OCI-LY7 (cell line): ENCODE measurements at places on chromosomes 5 and 9.

DNA sequence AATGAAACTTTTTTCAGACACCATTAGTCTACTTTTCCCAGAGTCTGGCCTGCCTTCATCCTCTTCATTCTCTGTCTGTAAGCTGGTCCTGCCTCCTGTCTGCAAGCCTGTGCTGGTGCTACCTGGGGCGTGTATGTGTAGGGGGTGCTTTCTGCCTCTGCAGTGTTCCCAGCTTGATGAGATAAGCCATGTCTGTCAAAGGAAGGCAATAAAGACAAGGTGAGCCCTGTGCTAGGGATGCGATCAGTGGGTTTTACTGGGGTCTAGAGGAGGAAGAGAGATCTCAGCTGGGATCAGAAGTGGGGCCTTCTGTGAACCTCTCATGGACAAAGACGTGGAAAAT, 78.0 kb upstream of the TGFBR1 start:
- DNase-seq, result no peak

GRCh38 chr5:117590944-117591343, 1016.3 kb upstream of the SEMA6A start:
- DNase-seq, result peak; percentile 32

GRCh38 chr5:142869886-142870285, 99.7 kb downstream of the ARHGAP26 start:
- no peak for DNase-seq

DNA sequence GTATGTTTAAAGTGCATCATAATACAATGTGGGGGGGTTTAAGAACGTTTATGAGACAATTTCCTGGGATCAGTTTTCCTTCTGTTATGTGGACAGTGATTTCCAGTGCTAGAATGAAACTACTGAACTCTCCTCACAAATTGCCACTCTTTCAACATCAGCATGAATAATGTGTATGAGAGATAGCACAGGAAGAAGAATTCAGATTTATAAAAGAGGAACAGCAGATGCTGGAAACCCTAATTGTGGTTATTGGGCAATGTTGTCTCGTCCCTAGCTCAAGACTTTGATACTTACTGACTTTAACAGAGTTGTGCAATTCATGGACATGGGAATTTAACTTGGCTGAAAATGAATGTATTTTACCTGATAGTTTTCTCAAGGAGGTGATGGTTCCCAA, 410.8 kb upstream of the MEF2C start:
- DNase-seq, result no peak

DNA sequence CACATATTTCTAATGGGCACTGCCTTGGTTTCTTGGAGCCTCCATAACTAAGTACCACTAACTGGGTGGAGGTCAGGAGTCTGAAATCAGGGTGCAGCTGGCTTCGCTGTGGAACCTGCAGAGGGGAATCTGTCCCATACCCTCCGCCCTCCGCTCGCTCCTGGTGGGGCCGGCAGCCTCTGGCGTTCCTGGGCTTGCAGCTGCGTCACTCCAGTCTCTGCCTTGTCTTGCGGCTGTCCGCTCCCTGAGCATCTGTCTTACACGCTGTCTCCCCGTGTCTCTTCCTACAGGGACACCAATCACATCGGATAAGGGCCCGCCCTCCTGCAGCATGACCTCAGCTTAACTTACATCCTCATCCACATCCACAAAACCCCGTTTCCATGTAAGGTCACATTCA, 45.4 kb downstream of the NTNG2 start:
- no peak for DNase-seq

GRCh38 chr9:133490865-133491655, 12.2 kb upstream of the SLC2A6 start:
- no peak for DNase-seq

DNA sequence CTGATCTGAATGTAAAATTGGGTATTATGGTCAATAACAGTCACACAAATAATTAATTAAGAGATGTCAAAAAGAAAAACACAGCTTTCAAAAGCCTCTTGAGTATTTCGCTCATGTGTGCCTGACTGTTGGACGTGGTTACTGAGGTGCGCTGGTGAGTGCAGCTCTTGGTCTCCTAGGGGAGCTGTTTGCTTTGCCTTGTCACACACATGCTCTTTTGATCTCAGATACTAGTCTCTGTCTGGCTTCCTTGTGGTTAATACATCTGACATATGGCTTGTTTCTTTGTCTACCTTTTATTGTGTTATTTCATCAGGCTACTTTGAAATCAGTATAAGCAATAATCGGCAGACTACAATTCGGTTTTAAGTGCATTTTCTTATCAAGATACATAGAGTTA, 51.5 kb downstream of the PCSK1 start:
- peak; percentile 1 for DNase-seq

- DNase-seq, result no peak
Observed at GRCh38 chr5:84239494-84239893, 145.2 kb downstream of the EDIL3 start.

- DNase-seq, result no peak
Observed at GRCh38 chr9:114423181-114423580, 35.4 kb upstream of the AKNA start.

DNA sequence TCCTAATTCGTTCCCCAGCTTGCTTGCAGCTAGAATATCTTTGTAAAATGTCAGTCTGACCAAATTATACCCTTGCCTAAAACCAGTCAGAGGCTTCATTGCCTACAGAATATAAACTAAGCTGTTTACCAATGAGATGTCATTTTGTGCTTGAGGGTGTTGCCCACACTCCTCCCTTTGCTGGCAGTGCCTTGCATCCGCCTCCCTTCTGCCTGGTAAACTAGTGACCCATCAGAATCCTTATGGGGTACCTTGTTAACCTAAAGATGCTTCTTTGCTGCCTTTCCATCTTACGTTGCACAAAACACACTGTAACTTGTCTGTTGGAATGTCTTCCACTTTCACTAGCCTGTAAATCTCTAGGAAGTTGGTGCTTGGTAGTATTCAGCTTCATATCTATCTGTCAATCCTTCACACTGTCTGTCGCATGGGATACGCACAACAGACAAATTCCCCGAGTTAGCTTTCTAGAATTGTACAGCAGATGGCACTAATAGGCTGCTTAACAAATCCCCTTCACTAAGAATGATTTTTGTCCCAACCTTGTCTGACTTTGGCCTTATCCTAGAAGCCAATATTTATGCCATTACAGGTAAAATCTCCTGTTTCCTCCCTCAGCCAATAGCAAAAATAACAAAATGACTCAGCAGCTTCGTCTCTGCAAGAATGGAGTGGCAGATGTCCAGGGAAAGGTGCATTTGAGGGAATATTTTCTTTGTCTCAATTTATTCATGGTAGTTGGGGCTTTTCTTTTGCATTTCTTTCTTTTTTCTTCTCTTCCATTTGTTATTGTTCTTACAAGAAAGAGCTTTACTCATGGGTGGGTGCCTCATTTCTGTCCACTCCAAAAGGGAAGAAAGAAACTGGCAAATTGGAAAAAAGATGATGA, 3.0 kb downstream of the NUDT2 start:
- peak; percentile 58 for DNase-seq

DNA sequence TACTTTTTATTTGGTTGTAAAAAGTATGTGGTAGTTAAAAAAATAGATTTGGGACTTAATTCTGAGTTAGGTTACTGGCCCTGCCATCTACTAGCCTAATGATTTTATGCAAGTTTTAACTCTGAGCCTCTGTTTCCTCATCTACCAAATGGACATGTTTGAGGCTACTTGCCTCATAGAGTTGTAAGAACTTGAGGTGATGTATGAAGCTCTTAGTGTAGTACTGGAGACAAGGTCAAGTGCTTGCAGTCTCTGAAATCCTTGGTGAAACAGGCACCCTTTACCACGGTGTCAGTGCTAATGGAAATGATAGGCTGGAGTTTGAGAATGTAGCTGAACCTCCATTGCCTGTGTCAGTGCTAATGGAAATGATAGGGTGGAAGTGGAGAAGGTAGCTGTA, 15.3 kb downstream of the GPR107 start:
- DNase-seq, result no peak

DNA sequence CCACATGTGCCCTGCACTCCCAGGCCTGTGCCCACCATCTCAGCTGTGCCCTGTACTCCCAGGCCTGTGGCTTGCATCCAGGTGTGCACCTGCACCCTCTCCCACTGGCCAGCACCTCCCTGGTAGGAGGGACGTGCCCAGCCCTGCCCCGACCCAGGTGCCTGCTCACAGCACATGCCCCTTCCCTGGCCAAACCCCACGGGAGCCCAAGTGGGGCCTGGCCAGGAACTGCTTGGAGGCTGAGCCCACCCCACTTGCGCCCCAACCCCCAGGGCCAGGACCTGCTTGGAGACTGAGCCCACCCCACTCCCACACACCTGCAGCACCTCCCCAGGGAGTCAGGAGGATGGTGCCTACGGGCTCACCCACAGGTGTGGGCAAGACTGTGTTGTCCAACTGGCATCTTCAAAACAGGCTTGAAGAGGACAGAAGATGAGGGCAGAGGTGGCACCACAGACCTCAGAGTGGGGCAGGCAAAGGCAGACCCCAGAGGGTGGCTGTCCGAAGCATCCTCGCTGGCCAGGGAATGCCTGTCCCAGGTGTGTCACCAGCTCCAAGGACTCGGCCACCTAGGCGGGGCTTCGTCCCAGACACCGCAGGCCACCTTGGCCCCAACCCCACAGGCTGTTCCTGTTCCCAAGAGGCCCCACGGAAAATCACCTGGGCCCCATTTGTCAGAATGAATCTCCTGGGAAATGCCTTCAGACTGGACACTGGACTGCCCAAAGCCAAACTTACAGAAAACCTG, 10.8 kb downstream of the ZDHHC11B start:
- DNase-seq, result no peak

DNA sequence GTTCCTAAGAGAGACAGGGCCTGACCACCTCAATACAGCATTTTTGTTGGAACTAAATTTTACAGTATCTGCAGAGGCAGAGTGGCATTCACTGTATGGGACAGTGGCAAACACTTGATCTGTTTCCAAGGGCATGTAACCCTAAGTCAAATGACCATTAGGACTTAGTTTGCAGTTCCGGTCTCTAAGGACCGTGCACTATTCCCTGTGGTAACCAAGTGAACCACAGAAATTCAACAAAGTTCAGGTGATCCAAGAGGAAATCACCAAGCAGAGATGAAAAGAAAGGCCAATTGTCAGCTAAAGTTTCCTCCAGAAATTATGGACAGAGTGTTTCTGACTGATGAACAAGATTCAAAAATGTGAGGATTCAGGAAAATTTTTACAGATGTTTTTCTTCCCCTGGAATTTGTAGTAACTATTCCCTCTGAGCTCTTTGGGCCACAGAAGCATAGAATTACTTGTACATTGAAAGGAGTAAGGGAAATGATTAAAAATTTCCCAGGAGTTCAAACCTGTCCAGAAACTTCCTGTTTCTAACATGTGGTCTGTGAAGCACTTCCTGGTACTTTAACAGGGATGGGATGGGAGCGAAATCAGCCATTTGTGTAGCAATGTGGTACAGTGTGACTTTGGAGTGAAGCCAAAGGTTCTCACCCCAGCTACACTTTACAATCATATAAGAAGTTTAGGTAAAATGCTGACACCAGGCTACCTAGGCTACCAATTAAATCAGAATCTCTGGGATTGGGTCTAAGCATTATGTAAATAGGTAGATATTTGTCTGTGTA, 266.1 kb upstream of the MAP3K1 start:
- no peak for DNase-seq

DNA sequence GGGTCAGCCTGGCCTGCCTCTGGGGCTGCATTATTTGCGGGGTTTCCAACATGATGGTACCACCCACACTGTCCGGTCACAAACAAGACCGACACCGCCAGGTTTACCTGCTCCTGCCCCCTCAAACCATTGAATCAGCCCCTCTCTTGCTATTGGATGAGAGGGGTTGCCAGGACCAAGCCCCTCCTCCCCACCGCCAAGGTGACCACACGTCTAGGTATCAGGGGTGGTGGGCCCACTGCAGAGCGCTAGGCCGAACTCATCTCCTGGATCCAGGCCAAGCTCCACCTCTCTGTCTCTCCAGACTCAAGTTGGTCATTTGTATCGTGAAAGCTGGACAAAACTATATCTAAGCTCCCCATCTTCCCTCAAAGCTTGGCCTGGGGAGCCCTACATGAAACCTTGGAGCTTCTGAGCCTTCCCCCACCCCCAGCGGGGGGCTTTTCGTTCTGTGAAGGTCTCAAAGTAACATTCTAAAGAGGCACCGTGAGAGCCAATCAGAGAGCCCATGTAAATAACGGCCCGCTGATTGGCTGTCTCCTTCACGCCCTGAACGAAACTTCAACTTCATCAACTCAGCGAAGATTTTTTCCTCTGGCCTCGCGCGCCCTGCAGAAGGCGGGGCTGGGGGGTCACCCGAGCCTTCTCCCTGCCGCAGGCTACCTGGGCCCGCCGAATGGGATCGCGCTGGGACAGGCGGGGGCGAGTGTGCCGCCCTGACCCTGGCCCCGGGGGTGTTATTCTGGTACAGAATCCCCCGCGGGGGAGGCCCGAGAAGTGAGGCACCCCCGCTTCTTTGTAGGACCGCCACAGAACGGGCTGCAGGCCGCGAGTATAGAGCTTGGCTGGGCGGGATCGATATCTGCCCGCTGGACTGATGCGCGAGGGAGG, 49.6 kb upstream of the PSD2 start:
- DNase-seq, result peak; percentile 71

DNA sequence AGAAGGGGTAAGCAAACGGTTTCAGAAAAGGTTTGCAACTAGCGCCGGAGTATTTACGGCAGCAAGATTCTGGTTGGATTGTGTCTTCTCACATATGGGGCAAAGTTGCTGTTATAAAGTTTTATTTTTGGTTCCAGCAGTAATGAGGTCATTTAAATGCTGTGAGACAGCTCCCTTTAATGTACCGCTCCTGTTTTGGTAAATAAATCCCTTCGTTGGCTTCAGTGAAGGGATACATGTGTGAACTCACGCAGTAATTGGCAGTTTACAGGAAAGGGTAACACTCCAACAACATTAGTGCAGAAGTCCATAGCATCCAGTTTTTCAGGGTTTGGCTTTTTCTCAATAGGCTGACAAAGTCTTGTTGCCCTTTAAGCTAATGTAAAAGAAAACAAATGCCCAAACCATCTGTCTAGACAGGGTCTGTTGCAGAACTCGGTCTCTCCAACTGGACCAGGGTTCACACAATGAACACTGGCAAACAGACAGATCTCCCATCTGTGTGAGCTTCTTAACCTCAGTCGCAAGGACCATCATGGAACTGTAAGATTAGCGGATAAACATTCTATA, 184.0 kb downstream of the GOLPH3 start:
- DNase-seq, result no peak

DNA sequence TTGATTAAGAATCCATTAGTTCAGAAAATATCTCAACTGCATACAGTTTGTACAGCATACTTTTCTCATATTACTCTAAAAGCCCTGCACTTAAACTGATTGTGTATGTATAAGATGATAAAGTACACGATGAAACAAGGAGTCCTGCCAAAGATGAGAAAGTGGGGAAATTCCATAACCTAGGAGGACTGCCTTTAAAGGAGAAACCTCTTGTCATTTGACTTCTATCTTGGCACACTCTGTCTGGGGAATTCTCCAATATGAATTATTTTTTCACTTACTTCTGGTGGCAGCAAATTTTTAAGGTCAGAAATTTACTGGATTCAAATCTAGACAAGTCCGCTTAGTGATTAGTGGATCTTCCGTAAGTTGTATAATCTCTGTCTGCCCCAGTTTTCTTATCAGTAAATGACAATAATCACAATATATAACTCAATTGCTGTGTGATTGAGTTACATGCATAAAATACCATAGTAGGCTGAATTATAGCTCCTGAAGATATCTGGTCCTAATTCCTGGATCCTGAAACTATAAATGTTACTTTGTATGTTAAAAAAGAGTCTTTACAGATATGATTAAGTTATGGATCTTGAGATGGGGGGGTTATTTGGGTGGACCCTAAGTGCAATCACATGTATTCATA, 17.0 kb upstream of the ISOC1 start:
- DNase-seq, result no peak

GRCh38 chr9:126125992-126126409, 200.6 kb upstream of the MVB12B start:
- DNase-seq, result no peak
